ENCODE measurements at places on chromosomes 7 and 10. TPM values are rescaled to one million over a fixed set of nuclear protein-coding genes. Genes with fewer than 3 reads are reported as not detected.

Gene LIPK
- total RNA-seq: not detected

DNA sequence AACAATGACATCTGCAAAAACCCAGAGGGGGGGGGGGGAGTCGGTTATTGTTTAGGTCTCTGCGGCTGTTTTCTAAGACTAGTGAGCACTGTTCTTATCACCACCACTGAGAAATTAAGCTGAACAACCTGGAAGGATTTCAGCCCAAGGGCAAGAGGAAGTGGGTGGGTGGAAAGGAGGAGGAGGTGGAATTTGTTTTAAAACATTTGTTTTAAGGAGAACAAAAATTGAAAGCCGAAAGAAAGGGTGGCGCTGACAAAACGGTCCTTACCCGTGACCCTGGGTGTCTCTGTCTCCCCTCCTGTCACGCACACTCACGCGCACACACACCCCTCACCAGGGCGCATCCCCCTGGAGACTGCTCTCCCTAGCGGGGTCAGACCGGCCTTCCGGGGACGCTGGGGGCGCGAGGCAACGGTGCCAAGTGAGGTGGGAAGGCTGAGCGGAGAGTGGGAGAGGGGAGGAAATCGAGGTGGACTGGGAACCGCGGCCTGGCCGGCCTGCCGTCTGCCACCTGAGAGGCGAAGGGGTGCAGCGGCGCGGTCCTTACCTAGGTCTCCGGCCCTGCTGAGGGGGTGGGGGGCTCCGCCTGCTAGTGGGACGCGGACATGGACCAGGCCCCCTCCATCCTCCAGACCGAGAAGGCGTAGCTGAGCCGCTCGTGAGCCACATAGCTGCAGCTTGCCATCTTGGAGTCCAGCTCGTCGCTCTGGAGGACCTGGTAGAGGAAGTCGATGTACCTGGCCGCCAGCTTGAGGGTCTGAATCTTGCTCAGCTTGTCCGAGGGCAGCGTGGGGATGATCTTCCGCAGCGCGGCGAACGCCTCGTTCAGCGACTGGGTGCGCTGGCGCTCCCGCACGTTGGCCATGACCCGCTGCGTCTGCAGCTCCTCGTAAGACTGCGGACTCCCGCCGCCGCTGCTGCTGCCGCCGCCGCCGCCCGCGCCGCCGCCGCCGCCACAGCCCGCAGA, 1.0 kb downstream of the TWIST1 start:
- H3K4me1 ChIP-seq: no peaks in the 10 kb centered on the region
- no peaks in the 10 kb centered on the region for H3K27me3 ChIP-seq
- peak overlapping the region; percentile 81 for H3K4me3 ChIP-seq
- peak overlapping the region; percentile 41 for H3K27ac ChIP-seq
- DNase-seq: peak; percentile 55

GRCh38 chr10:51950371-51950995, 251.1 kb upstream of the CSTF2T start:
- H3K27ac ChIP-seq: no peak overlapping the region
- H3K4me3 ChIP-seq: no peak overlapping the region
- H3K36me3 ChIP-seq: no peaks in the 10 kb centered on the region
- no peaks in the 10 kb centered on the region for H3K27me3 ChIP-seq
- H3K4me1 ChIP-seq: no peaks in the 10 kb centered on the region
- peak; percentile 8 for DNase-seq

GRCh38 chr10:22630234-22631174, 83.9 kb downstream of the PIP4K2A start:
- no peaks in the 10 kb centered on the region for H3K27me3 ChIP-seq
- no peaks in the 10 kb centered on the region for H3K36me3 ChIP-seq
- no peak for DNase-seq
- no peak overlapping the region for H3K27ac ChIP-seq

- DNase-seq: no peak
- no peaks in the 10 kb centered on the region for H3K36me3 ChIP-seq
- no peak overlapping the region for H3K27ac ChIP-seq
- no peak overlapping the region for H3K4me3 ChIP-seq
- H3K27me3 ChIP-seq: no peaks in the 10 kb centered on the region
These were observed 13.3 kb upstream of the FAM180A start for GRCh38 chr7:135761751-135762488.

DNA sequence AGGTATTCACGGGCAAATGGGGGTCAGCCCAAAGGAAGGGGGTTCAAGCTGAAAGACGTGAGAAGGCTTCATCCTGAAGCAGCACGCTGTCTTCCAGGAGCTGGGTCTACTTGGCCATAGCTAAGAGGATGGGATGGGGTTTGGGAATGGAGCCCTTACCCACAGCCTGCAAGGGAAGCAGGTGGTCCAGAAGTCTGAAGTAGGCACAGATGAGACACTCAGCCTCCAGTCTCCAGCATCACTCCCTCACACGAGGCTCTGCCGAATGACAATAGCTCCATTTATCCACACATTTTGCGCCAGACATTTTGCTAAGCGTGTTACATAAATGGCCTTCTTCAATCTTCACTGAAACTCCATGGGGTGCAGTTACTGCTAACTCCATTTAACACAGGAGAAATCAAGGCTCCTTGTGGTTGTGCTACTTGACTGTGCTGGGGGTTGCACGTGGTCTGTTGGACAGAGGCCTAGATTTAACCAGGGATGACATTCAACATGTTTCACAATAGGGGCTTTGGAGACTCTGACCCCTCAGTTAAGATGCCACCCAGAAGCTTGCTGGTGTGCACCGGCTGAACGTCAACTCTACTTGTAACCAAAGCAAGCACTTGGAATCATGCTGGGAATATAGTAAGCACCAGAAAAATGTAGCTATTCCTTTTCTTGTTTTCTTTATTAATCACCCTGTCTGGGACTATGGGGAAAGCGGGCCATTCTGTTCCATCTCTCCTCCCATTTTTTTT, 85.3 kb downstream of the FAM241B start:
- H3K27ac ChIP-seq: no peak overlapping the region
- no peaks in the 10 kb centered on the region for H3K27me3 ChIP-seq
- no peak overlapping the region for H3K4me3 ChIP-seq
- no peak for DNase-seq
- H3K36me3 ChIP-seq: no peaks in the 10 kb centered on the region
- no peaks in the 10 kb centered on the region for H3K4me1 ChIP-seq

Gene RGR
- total RNA-seq: 0.58 TPM

DNA sequence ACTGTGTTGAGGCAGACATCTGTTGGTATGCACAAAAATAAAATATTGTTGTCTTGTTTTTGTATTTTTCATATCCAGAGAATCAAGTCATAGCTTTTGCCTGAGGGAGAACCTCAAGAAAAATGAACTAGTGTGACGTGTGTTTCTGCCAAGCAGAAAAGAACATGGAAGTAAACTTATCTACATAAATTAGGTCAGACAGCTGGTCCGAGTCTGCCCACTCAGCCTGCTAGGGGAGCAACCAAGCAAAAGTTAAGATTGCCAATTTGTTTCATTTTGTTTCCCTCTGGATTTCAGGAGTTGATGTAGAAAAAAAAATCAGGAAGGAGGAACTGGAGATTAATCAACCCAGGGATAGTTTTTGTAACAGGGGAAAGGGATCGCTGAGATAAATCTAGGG, 572.4 kb upstream of the LRRTM3 start:
- H3K4me1 ChIP-seq: no peaks in the 10 kb centered on the region
- no peak for DNase-seq
- no peaks in the 10 kb centered on the region for H3K36me3 ChIP-seq
- H3K27ac ChIP-seq: no peak overlapping the region
- H3K4me3 ChIP-seq: no peak overlapping the region

DNA sequence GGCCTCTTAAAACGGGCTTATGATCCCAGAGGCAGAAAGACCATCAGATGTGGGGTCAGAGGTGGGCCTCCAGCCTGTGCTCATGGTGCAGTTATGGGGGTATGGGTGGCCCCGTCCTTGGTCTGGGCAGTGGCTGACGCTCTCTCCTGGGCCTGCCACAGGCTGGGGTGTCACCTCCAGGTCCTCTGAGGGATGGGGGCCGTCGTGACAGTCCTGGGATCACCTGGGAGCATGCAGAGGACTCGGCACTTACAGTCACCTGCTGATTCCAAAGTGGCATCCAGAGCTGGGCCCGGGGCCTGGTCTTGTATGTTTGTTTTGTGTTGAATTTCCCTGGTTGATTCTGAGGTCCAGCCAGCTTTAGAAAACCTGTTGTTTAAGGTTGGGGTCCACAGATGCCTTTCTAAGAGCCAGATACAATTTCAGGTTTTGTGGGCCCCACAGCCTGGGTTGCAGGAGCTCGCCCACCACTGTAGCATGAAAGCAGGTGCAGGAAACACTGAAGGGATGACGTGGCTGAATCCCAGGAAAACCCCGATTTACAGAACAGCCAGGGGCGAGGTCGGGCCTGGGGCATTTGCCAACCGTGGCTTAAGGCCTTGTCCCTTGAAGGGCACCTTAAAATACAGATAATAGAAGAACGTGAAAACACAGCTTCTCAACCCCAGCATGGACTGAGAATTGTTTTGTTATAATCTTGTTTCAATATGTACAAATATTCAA, 170.7 kb upstream of the PPP2R2D start:
- H3K27me3 ChIP-seq: no peaks in the 10 kb centered on the region
- H3K36me3 ChIP-seq: no peaks in the 10 kb centered on the region
- no peak for DNase-seq
- no peak overlapping the region for H3K27ac ChIP-seq

GRCh38 chr7:14219125-14219524, 229.7 kb upstream of the ETV1 start:
- no peak for DNase-seq
- peaks cover 8% of the 10 kb centered on the region for H3K4me1 ChIP-seq
- H3K36me3 ChIP-seq: no peaks in the 10 kb centered on the region
- no peak overlapping the region for H3K4me3 ChIP-seq
- no peak overlapping the region for H3K27ac ChIP-seq

Gene PRKCQ
- 1.3 TPM for total RNA-seq

Gene PAPOLB
- not detected for total RNA-seq

DNA sequence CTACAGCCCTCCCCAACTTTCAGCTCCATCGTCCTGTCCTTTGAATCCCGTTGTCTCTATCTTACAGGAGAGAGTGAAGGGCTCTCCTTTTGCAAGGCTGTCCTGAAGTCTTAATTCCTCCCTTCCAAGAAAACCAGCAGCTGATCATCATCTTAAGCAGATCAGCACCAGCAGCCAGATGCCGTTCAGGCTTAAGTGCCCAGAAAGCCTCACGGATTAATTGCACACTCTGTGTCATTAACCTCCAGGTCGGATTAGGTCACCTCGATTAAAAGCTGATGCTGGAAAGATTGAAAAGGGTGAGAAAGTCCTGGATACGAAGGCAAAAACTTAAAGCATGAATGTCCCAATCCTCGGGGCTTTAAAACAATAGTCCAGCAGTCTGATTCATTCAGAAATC, 24.8 kb upstream of the ADARB2 start:
- DNase-seq: no peak
- H3K27me3 ChIP-seq: no peaks in the 10 kb centered on the region
- no peak overlapping the region for H3K27ac ChIP-seq
- H3K36me3 ChIP-seq: no peaks in the 10 kb centered on the region
